ENCODE measurements at places on chromosomes 16 and 17.

- DNase-seq, result no peak
Measured at GRCh38 chr17:73791631-73792030, 147.4 kb upstream of the SDK2 start.

- DNase-seq, result no peak
Measured at GRCh38 chr17:77618731-77619130, 339.8 kb upstream of the TNRC6C start.

- DNase-seq, result no peak
Measured at GRCh38 chr16:4328782-4329775, 13.2 kb downstream of the GLIS2 start.

GRCh38 chr16:4847774-4848587 is 700 bp downstream of the UBN1 start:
- peak; percentile 24 for DNase-seq

GRCh38 chr17:41012326-41013120 is 3.6 kb upstream of the KRTAP3-1 start:
- DNase-seq, result no peak

DNA sequence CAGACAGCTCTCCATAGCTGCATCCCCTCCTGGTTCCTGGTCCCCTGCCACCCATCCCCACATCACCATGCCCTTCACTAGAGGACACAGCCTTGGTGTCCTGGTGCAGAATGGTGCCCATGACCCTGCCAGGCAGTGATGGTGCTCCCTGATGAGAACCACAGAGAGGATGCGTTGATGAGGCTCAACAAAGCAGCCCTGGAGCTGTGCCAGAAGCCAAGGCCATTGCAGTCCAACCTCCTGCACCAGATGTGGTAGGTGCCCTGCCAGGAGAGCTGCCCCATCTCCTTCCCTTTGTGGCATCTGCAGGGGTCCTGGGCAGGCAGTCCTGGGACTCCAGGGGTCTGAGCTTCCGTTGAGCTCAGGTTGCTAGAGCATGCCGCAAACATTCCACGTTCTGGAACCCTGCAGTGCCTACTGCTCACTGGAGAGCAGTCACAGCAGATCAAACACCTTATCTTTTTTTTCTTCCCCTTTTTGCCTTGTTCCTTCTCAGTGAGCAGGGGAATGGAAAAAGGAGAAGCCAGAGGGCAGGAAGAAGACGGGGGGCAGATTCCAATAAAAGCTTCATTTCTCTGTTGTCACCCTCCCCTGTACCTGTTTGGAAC is 5.3 kb upstream of the EPN3 start:
- DNase-seq, result no peak

GRCh38 chr16:35510701-35511100 is 2051.3 kb downstream of the TP53TG3F start:
- DNase-seq, result no peak

- no peak for DNase-seq
Measured at GRCh38 chr17:61313461-61314326, 85.9 kb upstream of the TBX2 start.

DNA sequence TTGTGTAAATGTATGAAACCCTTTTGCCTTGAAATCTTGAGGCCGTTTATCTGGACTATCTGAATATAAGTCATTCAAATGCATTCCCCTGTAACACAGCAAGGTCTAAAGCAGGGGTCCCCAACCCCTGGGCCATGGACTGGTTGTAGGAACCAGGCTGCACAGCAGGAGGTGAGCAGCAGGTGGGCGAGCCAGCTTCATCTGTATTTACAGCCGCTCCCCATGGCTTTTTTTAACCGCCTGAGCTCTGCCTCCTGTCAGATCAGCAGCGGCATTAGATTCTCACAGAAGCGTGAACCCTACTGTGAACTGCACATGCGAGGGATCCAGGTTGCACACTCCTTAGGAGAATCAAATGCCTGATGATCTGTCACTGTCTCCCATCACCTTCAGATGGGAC is 24.1 kb downstream of the DNAH3 start:
- DNase-seq, result no peak

DNA sequence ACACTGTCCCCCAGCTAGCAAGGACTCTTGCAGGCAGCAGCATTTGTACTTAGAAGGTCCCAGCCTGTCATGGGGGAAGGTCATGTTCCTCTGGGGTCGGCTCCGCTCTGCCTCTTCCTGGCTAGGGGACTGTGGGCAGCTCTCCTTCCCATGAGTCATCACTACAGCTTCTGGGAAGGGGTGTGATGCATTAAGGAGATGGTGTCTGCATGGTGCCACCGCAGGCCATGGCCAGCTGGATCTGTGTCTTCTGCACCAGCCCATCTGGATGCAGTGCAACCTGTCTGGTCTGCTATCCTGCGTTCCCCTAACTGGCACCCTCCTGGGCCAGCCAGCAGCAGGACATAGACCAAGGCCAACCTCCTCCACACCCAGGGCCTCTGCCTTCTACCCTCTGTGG is 6.3 kb downstream of the STARD3 start:
- DNase-seq, result no peak

GRCh38 chr17:42832213-42832933 is 824 bp upstream of the PSME3 start:
- DNase-seq, result peak; percentile 13

GRCh38 chr17:67137026-67137370 is 92.6 kb downstream of the CACNG1 start:
- DNase-seq, result no peak

DNA sequence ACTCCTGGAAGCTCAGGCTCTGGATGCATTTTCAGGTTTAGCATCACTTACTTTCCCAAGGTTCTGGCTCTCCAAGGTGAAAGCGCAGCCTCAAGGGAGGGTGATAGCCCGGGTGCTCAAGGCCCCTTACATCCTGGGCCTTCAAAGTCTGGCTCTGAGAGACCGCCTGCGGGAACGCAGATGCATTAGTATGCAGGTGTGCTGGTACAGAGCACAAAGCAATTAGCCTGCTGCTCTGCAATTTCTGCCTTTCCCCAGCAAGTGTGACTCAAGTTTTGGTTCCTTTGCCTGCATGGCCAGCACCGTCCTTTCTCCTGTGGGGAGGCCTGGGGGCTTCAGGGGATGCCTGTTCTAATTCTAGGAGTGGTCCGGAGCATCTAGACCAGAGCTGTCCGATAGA is 116.2 kb downstream of the AATF start:
- no peak for DNase-seq

GRCh38 chr17:21535686-21536375 is 156.5 kb upstream of the KCNJ18 start:
- no peak for DNase-seq

DNA sequence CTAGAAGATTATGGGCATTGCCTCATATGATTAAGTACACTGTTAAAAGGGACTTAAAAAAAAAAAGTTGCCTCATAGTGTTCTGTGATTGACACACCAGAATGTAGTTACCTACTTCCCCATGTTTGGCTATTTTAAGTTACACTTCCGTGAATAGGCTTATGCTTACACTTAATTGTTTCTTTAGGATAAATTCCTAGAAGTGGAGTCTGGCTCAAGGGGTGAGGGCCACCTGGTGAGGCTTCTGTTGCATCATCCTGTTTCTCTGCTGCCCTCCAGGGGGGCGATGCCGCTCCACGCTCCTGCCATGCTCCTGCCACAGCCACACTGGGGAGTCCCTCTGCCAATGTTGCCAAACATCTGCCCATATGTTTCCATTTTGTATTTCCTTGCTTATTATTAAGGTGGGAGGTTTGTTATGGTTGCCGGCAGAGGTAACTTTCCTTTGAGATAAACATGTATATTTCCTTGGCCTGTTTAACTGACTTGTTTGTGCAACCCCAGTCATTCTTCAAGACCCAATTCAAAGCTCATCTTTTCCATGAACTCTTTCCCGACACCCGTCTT is 73.1 kb downstream of the KSR1 start:
- DNase-seq, result no peak

DNA sequence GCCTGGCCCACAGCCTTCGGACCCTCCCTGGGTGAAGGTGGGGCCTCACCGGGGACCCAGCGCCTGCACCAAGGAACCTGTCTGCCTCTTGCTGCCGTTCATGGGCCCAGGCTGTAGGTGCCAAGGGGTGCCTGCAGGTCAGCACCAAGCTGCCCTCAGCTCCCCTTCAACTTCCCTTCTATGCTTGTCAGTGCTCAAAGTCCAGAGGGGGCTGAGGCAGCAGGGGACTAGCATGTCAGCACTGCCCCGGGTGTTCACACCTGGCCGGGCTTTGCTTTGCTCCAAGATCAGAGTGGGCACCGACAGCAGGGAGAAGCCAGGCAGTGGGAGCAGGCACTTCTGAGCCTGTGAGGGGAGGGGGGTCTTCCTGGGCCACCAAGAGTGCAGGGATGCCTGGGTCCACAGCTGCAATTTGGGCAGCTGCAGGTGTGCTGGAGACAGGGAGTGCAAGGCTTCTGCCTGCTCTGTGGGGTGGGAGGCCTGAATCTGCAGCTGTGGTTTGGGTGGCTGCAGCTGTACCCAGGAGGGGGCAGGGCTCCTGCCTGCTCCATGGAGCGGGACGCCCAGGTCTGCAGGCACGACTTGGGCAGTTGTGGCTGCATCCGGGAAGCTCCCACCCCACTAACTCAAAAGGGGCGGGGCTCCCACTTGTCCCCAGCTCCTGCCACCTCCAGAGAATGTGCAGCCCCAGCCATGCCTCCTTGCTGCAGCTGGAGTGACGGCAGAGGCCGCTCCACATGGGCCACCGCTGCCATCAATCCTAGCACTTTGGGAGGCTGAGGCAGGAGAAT is 27.6 kb upstream of the PRM1 start:
- no peak for DNase-seq

- no peak for DNase-seq
Measured at GRCh38 chr17:60671482-60671881, 6.2 kb upstream of the BCAS3 start.

GRCh38 chr17:2821868-2822267 is 25.6 kb downstream of the RAP1GAP2 start:
- no peak for DNase-seq

DNA sequence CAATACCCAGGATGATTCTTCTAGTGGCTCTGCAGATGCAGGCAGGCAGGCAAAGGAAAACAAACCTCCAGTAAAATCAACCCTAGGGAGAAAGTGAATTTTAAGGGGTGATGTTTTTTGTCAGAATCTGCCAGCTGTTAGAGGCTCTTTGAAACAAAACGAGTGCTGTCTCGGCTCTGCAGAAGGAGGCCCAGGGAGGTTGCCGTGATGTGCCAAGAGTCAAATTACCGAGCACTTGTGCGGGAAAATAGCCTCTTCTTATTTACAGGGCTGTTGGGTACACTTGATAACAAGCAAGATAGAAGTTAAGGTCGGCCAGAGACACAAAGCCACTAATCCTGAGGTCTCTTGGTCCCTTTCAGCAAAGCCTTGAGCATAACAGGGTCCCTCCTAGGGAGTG is 68.9 kb upstream of the EEF2KMT start:
- no peak for DNase-seq

GRCh38 chr16:70482624-70483023 is 28.2 kb downstream of the FCSK start:
- DNase-seq, result no peak

DNA sequence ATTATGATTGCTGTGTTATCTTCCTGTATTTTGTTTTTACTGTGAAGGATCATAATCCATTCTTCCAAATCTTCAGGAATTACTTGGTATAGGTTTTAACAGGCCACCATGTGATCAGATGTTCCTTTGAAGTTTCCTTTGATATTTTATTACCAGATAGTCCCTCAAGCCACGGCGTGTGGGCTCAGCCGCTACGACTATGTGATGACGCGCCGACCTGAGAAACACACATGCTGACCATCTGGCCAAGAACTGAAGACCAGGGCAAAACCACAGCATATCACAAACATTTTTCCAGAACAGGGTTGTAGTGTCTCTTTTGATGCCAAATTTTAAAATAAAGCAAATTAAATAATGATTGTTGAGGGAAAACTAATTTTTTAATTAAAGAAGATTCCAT is 47.3 kb downstream of the ZCCHC14 start:
- no peak for DNase-seq

- DNase-seq, result no peak
Measured at GRCh38 chr17:62641153-62641552, 13.7 kb downstream of the MRC2 start.

DNA sequence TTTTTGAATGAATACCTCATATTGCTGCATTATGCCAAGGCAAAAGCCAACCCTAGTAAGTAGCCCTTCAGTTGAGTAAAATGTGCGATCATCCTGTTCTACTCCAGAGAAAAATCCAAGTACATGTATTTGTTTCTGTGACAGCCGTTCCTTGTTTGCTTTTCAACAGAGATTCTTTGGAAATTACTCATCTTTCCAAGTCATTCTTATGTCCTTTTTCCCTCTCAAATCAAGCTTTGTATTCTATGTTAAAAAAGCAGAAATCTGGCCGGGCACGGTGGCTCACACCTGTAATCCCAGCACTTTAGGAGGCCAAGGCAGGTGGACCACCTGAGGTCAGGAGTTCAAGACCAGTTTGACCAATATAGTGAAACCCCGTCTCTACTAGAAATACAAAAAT is 112.9 kb upstream of the HAS3 start:
- no peak for DNase-seq

GRCh38 chr16:53559270-53559951 is 56.4 kb upstream of the AKTIP start:
- no peak for DNase-seq

GRCh38 chr16:23699100-23699499 is 13.9 kb downstream of the ERN2 start:
- no peak for DNase-seq

- no peak for DNase-seq
Measured at GRCh38 chr16:84832488-84833143, 12.8 kb downstream of the CRISPLD2 start.

GRCh38 chr16:66996324-66996982 is 8.1 kb downstream of the CES4A start:
- DNase-seq, result no peak

DNA sequence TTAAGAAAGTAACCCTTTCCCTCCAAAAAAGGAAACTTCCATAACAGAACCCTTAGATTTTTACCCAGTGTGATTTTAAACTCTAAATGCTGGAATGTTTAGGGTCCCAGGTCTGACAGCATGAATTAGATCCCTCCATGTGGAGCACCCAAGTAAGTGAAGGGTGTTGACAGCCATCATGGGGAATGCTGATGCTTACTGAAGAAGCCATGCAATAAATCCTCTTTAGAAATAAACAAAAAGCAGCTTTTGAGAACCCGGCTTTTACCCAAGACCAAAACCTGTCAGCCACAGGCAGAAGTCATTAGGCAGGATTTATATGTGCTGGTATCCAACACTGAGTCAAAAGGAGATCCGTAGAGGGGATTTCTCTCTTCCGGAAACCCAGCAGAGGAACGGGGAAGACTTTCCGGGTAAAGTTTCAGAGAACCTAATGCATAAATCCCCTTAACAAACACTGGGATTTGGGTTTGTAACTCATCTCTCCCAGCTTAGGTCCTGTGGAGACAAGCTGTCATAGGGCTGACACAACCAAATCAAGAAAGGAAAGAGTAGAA is 287.5 kb downstream of the IRX3 start:
- DNase-seq, result no peak

Data from activated T-cell treated with anti-CD3 and anti-CD28 coated beads for 24 hours (primary cell).